ENCODE measurements at places on chromosomes 5 and 9.
A peak's percentile ranks its signal among the peaks of the same experiment; 100 is the strongest.

- DNase-seq: no peak
Observed at GRCh38 chr5:160378330-160378729, 7.9 kb upstream of the C1QTNF2 start.

DNA sequence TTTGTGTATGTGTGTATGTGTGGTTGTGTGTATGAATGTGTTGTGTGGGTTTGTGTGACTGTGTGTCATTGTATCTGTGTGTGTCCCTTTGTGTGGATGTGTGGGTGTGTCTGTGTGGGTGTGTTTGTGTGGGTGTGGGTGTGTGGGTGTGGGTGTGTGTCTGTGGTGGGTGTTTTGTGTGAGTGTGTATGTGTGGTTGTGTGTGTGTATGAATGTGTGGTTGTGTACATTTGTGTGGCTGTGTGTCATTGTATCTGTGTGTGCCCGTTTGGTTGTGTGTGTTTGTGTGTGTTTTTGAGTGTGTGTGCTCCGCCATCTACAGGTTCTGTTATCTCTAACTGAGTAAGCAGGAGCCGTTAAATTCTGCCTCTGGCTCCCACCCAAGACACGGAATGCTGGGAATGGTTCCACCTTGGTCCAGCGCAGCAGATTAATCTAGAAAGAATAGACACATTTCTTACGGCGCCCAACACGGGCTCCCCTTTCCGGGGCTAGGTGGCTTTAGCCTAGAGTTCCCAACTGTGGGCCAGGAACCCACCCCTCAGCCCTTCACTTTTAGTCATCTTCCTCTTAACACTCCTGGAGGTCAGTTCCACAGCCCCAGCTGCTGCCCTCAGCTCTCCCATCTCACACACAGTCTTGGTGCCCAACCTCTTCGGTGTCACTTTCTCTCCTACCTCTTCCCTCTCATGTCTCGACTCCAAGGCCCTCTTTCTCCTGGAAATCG, 197.1 kb downstream of the TTLL11 start:
- no peak for DNase-seq

DNA sequence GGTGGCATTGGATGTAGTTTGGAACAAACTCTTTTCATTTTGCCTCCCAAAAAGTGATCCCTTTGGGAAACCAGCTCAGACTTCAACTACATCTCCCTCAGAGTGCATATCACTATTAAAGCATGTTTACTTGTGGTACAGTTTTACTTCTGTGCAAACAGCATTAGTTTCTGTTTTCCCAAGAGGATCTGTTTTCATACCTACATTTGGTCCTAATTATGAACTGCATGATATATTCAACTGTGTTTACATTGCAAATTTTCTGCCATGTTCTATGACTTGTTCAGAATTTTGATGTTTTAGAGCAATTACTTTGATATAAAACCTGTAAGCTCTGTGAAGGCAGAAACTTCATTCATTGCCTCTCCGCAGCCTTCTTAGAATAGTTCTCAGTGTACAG, 681.5 kb upstream of the ACO1 start:
- no peak for DNase-seq

DNA sequence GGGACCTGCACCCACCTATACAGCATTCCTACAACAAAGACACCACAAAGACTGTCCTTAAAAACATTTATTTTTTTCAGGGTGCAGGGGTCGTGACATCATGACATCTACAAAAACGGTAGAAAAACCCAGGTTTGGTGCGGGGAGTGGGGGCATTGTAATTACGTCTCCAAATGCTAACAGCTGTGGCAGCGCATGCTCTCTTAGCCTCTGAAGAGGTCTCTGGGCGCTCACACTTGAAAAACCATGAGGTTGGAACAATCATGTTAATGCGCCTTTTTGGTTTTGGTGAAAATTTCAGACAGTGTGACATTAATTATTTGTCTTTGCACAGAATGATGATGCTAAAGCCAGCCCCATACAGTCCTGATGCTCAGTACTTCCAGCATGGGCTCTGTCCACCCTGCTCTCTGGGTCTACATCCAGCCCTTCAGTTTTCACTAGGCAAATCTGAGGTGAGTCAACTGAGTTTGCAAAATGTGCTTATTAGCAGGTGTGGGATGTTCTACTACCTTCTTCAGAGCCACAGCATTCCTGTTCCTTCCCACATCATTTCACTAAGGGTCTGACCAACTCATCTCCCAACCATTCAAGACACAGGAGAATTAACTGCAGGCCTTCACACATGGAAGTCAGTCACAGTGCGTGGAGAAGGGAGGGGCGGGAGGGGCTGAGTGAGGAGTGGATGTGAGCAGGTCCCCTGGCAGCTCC, 14.1 kb downstream of the ALDH1B1 start:
- DNase-seq: no peak

DNA sequence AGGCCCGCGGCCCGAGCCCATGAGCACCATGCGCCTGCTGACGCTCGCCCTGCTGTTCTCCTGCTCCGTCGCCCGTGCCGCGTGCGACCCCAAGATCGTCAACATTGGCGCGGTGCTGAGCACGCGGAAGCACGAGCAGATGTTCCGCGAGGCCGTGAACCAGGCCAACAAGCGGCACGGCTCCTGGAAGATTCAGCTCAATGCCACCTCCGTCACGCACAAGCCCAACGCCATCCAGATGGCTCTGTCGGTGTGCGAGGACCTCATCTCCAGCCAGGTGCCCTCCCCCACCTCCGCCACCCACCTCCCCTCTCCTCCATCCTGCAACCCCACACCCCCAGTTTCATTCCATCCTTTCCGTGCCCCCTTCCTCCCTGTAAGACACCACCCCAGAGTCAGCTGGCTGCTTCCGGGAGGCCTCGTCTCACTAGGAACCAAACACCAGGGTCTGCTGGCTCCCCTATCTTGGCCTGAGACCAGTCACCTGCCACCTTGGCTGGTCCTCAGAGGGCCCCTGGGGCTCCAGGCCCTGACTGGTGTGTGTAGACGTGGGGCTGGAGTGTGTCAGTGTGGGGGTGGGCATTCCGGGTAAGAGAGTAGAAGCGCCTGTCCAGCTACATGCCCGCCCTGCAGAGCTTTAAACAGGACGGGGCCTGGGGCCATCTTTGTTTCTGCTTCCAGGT, 655 bp downstream of the GRIN1 start:
- no peak for DNase-seq

GRCh38 chr9:93136011-93136440, 2.0 kb upstream of the NINJ1 start:
- DNase-seq: no peak

- DNase-seq: no peak
Observed at GRCh38 chr9:86860006-86860405, 87.3 kb downstream of the GAS1 start.

GRCh38 chr5:72324189-72324825, 4.1 kb downstream of the PTCD2 start:
- no peak for DNase-seq

DNA sequence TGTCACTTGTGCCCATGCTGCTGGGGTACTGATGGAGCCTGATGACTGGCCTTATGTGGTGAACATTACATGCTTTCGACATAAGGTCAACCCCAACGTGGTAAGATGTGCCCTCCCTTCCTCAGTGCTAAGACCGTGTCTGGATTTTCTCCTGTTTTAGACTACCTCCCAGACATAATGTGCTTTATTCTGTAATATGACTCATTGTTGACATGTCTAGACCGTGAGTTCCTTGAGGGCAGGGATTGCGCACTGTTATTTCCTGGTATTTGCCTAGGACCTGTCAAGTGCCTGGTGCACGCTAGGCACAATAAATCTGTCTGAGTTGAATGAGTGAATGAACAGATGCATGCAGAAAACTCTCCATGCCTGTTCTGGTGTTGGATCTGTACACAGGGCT, 346.0 kb downstream of the KDM4C start:
- DNase-seq: no peak

- DNase-seq: no peak
Observed at GRCh38 chr5:39775086-39775796, 350.5 kb upstream of the DAB2 start.

GRCh38 chr5:141343953-141344463, 379 bp downstream of the PCDHGA3 start:
- no peak for DNase-seq

DNA sequence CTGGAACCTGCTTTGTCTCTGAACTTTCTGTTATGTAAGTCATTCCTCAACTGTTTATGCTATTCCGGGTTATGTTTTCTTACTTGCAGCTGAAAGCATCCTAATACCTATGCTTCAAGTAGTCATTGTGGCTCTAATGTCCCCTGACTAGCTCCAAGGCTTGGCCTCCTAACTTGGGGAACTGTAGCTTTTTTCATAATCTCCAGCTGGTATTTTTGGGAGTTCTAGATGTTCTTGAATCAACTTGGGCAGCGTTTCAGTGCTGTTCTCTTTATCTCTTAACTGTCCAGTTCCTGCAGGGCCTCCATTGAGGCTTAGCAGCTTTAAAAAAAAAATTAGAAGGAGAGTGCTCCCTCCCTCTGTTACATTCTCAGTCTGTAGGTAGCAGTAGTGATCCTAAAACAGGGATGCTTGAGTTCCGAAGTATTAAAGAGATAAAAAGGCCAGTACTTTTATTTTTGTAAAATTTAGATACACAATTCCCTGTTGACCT, 100.0 kb upstream of the ACTBL2 start:
- no peak for DNase-seq

GRCh38 chr9:95724253-95724991, 151.1 kb upstream of the ERCC6L2 start:
- DNase-seq: peak; percentile 27

DNA sequence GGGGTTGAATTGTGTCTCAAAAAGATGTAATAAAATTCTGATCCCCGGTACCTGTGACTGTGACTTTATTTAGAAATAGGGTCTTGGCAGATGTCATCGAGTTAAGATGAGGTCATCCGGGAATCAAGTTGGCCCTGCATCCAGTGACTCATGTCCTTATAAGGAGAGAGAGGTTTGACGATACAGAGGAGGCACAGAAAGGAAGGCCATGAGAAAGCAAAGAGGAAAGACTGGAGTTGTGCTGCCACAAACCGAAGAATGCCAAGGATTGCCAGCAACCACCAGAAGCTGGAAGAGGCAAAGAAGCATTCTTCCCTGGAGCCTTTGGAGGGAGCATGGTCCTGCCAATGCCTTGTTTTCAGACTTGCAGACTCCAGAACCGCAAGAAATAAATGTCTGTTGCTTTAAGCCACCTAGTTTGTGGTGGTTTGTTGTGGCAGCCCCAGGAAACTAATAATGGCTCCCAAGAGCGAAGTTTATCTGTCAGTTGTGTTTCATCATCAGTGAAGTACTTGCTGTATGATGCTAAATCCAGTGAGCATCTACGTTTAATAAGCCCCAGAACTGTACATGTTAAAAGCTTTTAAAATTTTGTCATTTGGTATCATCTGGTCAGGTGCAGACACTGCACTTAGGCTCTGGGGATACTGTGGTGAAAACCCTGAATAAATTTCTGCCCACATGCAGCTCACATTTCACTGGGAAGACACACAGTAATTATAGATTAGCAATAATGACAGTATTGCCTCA, 114.8 kb downstream of the TLE4 start:
- no peak for DNase-seq

GRCh38 chr5:85732185-85732584, 885.6 kb upstream of the COX7C start:
- no peak for DNase-seq
